Urinary bladder (tissue), 4 donors: ENCODE measurements at places on chromosomes 6 and 20. TPM values are rescaled to one million over a fixed set of nuclear protein-coding genes. Genes with fewer than 3 reads are reported as not detected.

- no peak for DNase-seq
Measured at GRCh38 chr20:4130404-4131189, 115.2 kb upstream of the RNF24 start.

GRCh38 chr6:133978896-133979240 is 25.8 kb downstream of the TBPL1 start:
- DNase-seq, result no peak

The PROKR2 gene
- not detected for total RNA-seq

The MLN gene
- not detected for total RNA-seq

- DNase-seq, result no peak
Measured at GRCh38 chr20:50277460-50278376, 87.1 kb downstream of the CEBPB start.

The RNF114 gene
- total RNA-seq, result 48.2 TPM

The PTGIS gene
- 118 TPM for total RNA-seq

GRCh38 chr20:18647777-18648176 is 59.9 kb downstream of the DTD1 start:
- no peak for DNase-seq

DNA sequence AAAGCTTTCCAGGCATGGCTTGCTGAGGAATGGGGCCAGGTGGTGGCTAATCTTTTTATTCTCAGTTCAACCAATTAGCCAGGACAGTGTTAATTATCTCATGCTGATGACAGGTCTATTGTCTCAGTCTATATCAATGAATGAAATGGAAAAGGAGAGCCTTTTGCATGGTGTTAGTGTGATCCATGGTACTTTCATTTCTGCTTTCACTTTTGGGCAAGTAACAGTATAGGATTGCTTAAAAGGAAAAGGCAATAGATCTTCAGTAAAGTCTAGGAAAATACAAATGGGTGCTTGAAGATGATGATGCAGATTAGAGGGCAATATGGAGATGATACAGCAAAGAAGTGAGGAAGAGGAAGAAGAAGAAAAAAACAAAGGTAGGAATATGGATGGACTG is 430.3 kb downstream of the TFAP2A start:
- DNase-seq, result no peak

The TP53TG5 gene
- total RNA-seq, result 0.69 TPM

The GNRH2 gene
- total RNA-seq, result not detected

GRCh38 chr6:32427218-32427617 is 12.5 kb upstream of the HLA-DRA start:
- no peak for DNase-seq

GRCh38 chr6:118775381-118775780 is 118.6 kb upstream of the ASF1A start:
- no peak for DNase-seq

The SCAF8 gene
- total RNA-seq, result 97.9 TPM

The ANKRD66 gene
- total RNA-seq, result not detected

GRCh38 chr20:50959543-50960126 is 1.0 kb downstream of the MOCS3 start:
- DNase-seq, result no peak

GRCh38 chr20:539848-540247 is 3.7 kb downstream of the CSNK2A1 start:
- DNase-seq, result no peak

- DNase-seq, result no peak
Measured at GRCh38 chr20:10478205-10478604, 43.1 kb downstream of the SLX4IP start.

- no peak for DNase-seq
Measured at GRCh38 chr6:157089851-157090250, 233.5 kb downstream of the TMEM242 start.

DNA sequence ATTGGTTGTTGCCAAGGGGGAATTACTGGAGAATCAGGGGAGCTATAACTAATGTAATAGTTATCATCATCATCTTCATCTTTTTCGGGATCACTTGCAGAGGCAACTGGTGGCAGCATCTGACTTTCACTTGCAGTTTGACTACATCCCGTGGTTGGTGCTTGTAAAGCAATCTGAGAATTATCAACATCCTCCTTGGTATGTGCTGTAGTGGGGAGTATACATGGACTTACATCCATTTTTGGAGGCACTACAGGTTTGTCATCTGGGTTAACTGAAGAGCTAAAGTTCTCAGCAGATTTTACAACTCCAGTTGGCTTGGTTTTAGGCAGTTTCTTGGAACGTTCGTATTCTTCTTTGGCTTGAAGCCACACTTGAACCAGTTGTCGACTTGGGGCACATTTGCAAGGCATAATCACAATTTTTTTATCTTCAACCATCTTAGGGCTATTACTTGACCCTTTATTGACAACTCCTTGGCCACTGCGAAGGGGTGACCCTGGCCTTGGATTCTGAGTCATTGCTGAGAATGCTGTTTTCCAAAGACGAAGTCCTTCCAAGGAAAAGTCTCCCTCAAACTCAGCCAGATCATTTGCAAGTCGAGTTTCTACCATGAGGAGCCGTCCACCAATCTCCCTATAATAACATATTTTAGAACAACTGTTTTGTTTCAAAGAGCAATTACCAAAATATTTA is 115.5 kb downstream of the REV3L start:
- no peak for DNase-seq

DNA sequence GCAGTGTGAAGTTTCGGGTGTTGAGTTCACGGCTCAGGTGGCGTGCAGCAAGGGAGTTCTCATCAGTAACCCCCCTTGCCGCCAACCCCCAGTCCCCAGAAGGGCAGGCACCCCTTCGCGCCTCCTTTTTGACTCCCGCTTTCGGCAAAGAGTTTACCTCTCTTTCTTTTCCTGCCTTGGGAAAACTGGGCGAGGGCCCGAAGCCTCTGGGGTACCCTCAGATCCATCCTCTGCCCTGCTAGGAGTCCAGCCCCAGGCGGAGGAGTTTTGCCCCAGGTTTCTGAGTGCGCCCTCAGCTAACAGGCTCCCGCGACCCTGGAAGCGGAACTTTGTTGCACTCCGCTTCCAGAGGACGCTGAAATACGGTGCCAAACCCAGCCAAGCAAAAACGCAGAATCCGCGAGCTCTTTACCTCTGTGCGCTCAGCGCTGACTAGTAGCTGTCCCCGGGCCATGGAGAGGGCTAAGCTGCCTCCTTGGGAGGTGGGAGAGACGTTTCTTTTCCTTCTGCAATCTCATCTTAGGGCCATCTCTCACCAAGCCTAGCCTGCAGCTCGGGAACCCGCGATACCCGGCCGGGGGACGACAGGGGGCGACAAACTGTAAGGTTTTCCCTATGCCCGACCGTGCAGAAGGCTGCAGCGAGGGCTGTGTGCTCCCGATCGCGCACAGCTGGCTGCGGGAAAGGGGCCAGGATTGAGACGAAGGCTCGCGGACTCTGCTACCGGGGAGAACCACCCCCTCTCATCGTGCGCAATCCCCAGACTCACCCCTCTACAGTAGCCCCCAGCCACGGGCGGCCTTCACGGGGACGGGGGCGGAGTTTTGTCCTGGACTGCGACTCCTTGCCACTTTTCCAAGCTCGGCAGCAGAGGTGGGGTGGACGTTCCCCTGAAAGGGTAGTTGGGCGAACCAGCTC is 2.7 kb upstream of the PAX1 start:
- DNase-seq, result peak; percentile 33

The SLC17A3 gene
- not detected for total RNA-seq

- no peak for DNase-seq
Measured at GRCh38 chr6:75437421-75437891, 56.1 kb downstream of the FILIP1 start.

The RNF39 gene
- 0.11 TPM for total RNA-seq

DNA sequence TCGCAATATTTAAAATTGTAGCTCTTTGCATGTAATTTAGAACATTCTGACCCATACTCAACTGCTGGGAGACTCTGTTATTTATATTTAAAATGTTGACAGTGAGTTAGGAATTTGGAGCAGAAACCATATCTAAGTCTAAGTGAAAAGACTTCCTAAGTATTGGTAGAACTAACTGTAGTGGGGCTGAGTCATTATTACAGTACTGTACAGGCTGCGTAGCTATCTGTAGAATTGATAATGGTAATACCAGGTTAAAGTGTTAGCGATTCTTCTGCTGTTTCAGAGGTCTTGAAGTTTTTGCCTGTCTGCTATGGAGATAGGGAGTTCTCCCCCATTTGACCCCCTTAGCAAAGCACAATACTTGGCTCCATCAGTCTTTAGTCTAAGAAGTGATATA is 3.6 kb downstream of the TOP1 start:
- DNase-seq, result no peak

The C20orf202 gene
- 0.21 TPM for total RNA-seq

The TUBB2B gene
- 55.6 TPM for total RNA-seq

DNA sequence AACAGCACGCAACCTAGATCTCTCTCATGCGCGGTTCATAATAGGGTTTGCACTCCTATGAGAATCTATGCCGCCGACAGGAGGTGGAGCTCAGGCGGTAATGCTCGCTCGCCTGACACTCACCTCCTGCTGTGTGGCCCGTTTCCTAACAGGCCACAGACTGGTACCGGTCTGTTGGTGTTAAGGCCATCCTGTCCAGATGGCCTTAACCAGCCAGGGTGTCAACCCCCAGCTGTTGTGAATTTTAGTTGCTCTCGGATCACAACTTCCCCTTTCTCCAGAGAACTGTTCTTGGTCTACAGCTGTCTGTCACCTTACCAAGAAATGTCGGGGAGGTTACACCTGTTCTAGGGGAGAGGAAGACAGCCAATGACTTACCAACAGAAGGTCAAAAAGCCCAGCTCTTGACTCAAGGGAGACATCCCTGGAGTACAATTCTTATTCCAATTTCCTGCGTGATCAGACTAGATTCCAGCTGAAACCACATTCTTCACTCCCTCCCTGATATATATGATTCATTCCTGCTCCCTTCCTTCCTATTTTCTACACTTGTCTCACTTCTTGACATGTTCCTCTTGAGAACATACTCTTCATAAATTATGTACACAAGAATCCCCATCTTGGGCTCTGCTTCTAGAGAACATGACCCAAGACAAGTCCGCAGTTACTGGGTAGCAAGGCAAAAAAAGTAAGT is 23.1 kb upstream of the DNAAF9 start:
- no peak for DNase-seq

DNA sequence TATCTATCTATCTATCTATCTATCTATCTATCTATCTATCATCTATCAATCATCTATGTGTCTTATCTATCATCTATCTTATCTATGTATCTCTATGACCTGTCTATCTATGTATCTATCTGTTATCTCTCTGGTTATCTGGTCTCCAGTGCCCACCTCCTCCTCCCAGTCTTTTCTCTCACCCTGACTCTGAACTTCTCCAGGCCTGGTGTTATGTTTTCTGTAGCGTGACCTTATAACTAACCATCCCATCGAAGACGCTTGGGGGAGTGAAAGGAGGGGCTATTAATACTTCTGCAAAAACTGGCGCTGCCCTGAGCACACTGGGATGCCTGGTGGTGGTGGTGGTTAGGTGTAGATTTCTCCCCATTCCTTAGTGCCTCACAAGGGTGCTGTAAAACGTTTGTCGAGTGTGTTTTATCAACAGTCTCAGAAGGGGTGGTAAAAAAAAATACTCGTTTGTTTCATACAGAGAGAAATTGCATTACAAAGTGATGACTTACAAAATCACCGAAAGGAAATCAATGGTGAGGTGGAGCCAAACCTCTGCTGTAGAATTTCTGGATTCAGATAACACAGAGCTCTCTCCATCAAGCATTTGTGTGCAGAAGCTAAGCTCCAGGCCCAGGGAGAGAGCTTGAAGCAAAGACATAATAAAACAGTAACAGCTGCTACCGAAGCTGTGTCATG is 156.2 kb downstream of the BCAS1 start:
- no peak for DNase-seq

The GDAP1L1 gene
- 0.90 TPM for total RNA-seq

The SAMD10 gene
- 1.8 TPM for total RNA-seq

- DNase-seq, result no peak
Measured at GRCh38 chr6:136525586-136526195, 24.5 kb downstream of the MAP7 start.

The GHRH gene
- not detected for total RNA-seq

- DNase-seq, result no peak
Measured at GRCh38 chr6:3343089-3343883, 84.5 kb downstream of the PSMG4 start.

The KLHDC3 gene
- 75.8 TPM for total RNA-seq

The GLO1 gene
- 160 TPM for total RNA-seq

DNA sequence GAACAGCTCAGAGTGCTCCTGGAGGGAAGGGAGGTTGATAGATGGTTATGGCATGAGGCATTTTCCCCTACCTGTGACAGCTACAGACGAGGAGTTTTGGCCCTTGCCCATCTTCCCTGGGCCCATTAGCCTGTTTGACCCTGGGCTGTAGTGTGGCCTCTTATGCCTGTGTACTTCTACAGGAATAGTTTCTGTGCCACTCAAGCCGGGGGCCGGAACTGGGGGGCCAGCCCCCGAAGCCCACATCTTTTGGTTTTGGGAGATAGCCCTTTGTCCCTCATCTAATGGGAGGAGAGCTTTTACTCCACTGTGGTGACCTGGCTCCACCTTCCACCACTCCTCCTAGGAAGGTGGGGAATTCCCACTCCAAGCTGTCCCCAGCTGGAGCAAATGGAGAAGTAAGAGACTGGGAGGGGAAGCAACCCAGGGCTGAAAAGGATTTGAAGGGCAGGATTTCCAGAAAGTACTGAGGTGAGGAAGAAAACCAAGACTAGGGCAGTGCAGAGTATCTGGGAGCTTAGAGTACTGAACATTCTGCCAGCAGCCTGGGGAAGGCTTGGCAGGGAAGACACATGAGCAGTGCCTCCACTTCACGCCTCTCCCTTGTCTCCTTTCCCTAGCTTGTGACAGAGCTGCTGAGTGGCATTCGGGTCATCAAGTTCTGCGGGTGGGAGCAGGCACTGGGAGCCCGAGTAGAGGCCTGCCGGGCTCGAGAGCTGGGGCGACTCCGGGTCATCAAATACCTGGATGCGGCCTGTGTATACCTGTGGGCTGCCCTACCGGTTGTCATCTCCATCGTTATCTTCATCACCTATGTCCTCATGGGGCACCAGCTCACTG is 6.9 kb downstream of the ABCC10 start:
- DNase-seq, result no peak

The DLK2 gene
- total RNA-seq, result 2.0 TPM

The TP53INP2 gene
- 5.8 TPM for total RNA-seq

GRCh38 chr6:558089-558488 is 98.8 kb downstream of the HUS1B start:
- no peak for DNase-seq

The FAM50B gene
- total RNA-seq, result 5.2 TPM

The GPLD1 gene
- total RNA-seq, result 4.8 TPM
